ENCODE measurements at places on chromosomes 1 and 21. TPM values are rescaled to one million over a fixed set of nuclear protein-coding genes. Genes with fewer than 3 reads are reported as not detected.

GRCh38 chr21:29368906-29369305, 70.2 kb downstream of the BACH1 start:
- DNase-seq: no peak

- no peak for DNase-seq
These were observed 153.2 kb downstream of the NTNG1 start for GRCh38 chr1:107293901-107294613.

- DNase-seq: no peak
These were observed 59.9 kb downstream of the MAN1C1 start for GRCh38 chr1:25676488-25676887.

GRCh38 chr1:238592621-238593020, 701.9 kb upstream of the ZP4 start:
- DNase-seq: no peak

DNA sequence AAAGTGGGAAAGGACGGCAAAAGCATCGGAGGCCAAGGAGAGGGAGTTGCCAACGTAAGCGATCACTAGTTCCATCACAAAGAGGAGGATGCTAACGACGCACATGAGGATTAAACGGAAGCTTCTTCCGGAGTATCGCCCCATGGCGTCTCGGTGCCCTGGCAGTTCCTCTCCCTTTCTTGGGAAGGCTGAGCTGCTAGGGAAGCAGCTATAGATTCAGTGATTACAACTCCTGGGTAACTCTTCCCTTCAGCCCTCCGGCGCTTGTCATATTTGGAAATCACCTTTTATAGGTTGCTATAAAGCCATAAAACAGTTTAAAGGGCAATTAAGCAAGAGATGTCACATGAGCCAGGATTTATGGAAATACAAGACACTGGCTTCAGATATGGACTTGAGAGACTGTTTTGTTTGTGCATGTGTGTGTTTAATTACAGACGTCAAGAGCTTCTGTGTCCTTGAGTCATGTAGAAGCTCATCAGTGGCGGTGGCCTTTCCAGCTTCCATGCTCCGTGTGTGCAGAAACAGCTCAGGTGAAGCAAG, 30.6 kb upstream of the SLC30A10 start:
- DNase-seq: no peak

GRCh38 chr1:46171871-46172270, 3.0 kb upstream of the TSPAN1 start:
- no peak for DNase-seq

GRCh38 chr1:222243902-222244301, 304.0 kb downstream of the HHIPL2 start:
- no peak for DNase-seq

GRCh38 chr1:183138301-183138700, 47.8 kb upstream of the LAMC2 start:
- no peak for DNase-seq

- DNase-seq: no peak
These were observed 37.2 kb downstream of the VN1R5 start for GRCh38 chr1:247293047-247293446.

PPIE gene
- 41.6 TPM for polyA plus RNA-seq

TENT5C gene
- 2.2 TPM for polyA plus RNA-seq

CLIC6 gene
- not detected for polyA plus RNA-seq

TMEM53 gene
- polyA plus RNA-seq: 8.7 TPM
